B cell (primary cell): ENCODE measurements at places on chromosomes 11 and 22.
A peak's percentile ranks its signal among the peaks of the same experiment; 100 is the strongest.

- no peaks in the 10 kb centered on the region for H3K27me3 ChIP-seq
- no peaks in the 10 kb centered on the region for H3K36me3 ChIP-seq
- no peak overlapping the region for H3K27ac ChIP-seq
Measured at GRCh38 chr11:38009932-38010331, 1411.9 kb upstream of the RAG2 start.

DNA sequence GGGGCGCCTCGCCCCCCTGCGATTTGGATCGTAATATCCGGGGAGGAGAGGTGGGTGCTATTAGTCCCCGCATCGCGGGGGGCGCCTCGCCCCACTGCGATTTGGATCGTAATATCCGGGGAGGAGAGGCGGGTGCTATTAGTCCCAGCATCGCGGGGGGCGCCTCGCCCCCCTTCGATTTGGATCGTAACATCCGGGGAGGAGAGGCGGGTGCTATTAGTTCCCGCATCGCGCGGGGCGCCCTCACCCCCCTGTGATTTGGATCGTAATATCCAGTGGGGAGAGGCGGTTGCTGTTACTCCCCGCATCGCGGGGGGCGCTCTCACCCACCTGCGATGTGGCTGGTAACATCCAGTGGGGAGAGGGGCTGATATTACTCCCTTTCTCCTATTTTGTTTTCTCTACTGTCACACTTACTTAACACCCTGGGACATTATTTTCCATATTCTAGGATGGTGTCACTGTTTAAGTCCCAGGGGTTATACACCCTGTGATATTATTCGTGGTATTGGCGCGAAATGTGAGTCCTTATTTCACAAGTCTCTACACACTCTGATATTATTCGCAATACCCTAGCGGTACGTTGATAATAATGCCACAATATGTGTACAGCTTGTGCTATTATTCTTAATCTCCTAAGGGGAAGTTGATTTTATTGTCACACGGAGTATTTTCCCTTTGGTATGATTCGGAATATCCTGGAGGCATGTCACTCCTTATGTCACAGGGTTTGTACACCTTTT, 57.8 kb upstream of the ALDH3B2 start:
- no peak overlapping the region for H3K4me3 ChIP-seq
- H3K27me3 ChIP-seq = no peaks in the 10 kb centered on the region
- peak; percentile 87 for DNase-seq
- no peak overlapping the region for H3K27ac ChIP-seq
- H3K36me3 ChIP-seq = no peaks in the 10 kb centered on the region
- H3K4me1 ChIP-seq = peaks cover 12% of the 10 kb centered on the region

GRCh38 chr11:76680518-76681425, 10.2 kb upstream of the LRRC32 start:
- DNase-seq = peak; percentile 85
- H3K27me3 ChIP-seq = no peaks in the 10 kb centered on the region
- H3K36me3 ChIP-seq = no peaks in the 10 kb centered on the region
- H3K4me1 ChIP-seq = peaks cover 29% of the 10 kb centered on the region
- H3K4me3 ChIP-seq = no peak overlapping the region

DNA sequence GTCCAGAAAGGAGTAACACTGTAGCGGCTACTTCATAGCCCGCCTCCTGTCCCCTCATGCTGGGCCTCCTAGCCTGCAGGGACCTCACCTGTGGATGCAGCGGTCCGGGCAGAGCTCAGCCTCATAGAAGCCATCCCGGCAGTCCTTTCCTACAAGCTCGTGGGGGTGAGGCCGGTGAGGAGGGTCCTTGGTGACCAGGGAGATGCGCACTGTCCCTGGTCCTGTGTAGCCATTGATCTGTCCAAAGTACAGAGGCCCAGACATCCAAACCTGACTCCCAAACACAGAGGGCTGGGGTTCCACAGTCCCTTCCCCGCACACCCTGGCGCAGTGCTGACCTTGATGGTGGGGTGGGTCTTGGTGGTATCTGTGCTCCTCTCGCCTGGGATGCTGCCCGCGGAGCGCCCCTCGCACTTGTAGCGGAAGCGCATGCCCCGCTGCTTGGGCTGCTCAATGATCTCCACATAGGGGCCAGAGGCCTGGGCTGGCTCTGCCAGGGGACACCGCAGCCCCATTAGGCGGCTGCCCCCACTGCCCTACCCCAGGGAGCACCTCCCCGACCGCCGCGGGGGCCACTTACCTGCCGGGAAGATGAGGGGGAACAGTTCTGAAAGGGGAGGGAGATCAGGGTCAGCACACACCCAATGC, 993 bp downstream of the RELA start:
- H3K36me3 ChIP-seq = no peaks in the 10 kb centered on the region
- peak overlapping the region; percentile 75 for H3K27ac ChIP-seq
- peak; percentile 29 for DNase-seq
- no peaks in the 10 kb centered on the region for H3K27me3 ChIP-seq
- peak overlapping the region; percentile 93 for H3K4me3 ChIP-seq
- peaks cover 19% of the 10 kb centered on the region for H3K4me1 ChIP-seq

- H3K27ac ChIP-seq = no peak overlapping the region
- H3K4me3 ChIP-seq = no peak overlapping the region
- no peaks in the 10 kb centered on the region for H3K4me1 ChIP-seq
- H3K27me3 ChIP-seq = no peaks in the 10 kb centered on the region
- H3K36me3 ChIP-seq = no peaks in the 10 kb centered on the region
- no peak for DNase-seq
Measured at GRCh38 chr11:130520271-130520671, 71.8 kb downstream of the ADAMTS15 start.

- H3K4me3 ChIP-seq = no peak overlapping the region
- peak; percentile 54 for DNase-seq
- no peak overlapping the region for H3K27ac ChIP-seq
- no peaks in the 10 kb centered on the region for H3K27me3 ChIP-seq
- peaks cover 3% of the 10 kb centered on the region for H3K36me3 ChIP-seq
Measured at GRCh38 chr11:63906585-63906984, 10.4 kb downstream of the RCOR2 start.

DNA sequence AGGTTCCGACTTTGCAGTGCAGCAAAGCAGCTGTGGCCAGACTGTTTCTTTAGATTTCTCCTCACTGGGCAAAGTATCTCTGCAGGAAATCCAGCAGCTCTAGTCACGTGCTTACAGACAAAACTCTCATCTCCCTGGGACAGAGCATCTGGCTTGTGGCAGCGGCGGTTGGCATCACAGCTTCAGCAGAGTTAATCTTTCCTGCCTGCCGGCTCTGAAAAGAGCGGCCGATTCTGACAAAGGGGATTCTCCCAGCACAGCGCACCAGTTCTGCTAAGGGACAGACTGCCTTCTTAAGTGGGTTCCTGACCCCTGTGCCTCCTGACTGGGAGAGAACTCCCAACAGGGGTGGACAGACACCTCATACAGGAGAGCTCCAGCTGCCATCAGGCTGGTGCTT, 1357.3 kb upstream of the TENM4 start:
- H3K4me3 ChIP-seq = no peak overlapping the region
- no peaks in the 10 kb centered on the region for H3K27me3 ChIP-seq
- H3K27ac ChIP-seq = no peak overlapping the region
- no peaks in the 10 kb centered on the region for H3K36me3 ChIP-seq
- no peaks in the 10 kb centered on the region for H3K4me1 ChIP-seq

- no peak overlapping the region for H3K27ac ChIP-seq
- no peaks in the 10 kb centered on the region for H3K27me3 ChIP-seq
- DNase-seq = no peak
- peaks cover 3% of the 10 kb centered on the region for H3K36me3 ChIP-seq
- H3K4me3 ChIP-seq = no peak overlapping the region
- H3K4me1 ChIP-seq = no peaks in the 10 kb centered on the region
Measured at GRCh38 chr22:17818180-17818579, 43.9 kb upstream of the BID start.

DNA sequence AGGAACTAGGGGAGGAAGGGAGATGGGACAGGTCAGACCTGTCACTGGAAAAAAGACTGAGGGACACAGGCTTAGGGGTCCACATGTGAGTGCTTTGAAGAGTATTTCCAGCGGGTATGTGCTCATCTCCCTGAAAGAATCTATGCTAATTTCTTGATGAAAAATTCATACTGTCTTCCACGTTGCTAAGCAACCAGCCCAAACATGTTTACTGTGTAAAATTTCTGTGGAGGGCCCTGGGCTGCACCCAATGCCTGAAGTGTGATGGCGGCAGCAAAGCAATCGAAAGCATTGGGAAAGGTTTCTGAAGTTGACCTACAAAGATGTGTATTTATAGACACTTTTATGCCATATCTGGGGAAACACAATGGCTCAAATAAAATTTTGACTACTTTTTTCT, 7.4 kb downstream of the SYT13 start:
- H3K4me3 ChIP-seq = no peak overlapping the region
- DNase-seq = no peak
- no peaks in the 10 kb centered on the region for H3K36me3 ChIP-seq
- H3K27me3 ChIP-seq = no peaks in the 10 kb centered on the region

DNA sequence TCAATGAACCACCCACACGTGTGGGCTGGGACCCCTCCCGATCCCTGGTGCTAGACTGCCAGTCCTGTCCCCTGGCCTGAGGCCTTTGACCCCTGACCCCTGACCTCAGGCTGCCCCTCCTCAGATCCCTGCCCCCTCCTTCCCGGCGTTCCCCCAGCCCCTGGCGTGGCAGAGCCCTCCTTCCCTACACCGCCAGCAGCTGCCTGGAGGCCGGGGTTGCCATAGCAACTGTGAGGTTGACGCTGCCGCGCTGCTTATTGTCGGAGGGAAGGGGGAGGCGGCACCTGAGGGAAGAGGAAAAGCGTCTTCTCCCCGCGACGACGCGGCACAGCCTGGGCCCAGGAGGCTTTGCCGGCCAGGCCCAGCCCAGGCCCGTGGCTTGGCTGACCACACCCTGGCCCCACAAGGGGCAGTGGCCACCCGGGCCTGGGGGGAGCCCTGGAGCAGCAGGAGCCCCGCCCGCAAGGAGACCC, 32.6 kb downstream of the SHANK3 start:
- H3K4me3 ChIP-seq = no peak overlapping the region
- no peaks in the 10 kb centered on the region for H3K27me3 ChIP-seq
- no peak overlapping the region for H3K27ac ChIP-seq

DNA sequence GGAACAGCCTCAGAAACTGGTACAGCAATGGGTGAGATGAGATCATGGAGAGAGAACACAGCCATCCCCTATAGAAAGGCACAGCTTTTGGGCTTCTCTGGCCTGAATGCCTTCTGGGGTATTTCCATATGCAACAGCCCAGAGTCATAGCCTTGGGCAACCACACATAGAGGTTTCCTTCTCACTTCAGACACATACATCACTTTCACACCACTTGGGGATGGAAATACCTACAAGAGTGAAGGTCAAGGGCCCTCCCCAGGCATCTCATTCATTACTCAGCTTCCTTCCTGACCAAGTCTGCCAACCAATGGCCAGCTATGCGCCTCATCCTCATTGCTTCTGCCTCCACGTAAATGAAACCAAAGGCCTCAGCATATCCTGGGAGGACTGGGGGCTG, 17.7 kb upstream of the OLFML1 start:
- H3K27me3 ChIP-seq = no peaks in the 10 kb centered on the region
- no peak for DNase-seq
- H3K4me3 ChIP-seq = no peak overlapping the region
- H3K36me3 ChIP-seq = peaks cover 8% of the 10 kb centered on the region

DNA sequence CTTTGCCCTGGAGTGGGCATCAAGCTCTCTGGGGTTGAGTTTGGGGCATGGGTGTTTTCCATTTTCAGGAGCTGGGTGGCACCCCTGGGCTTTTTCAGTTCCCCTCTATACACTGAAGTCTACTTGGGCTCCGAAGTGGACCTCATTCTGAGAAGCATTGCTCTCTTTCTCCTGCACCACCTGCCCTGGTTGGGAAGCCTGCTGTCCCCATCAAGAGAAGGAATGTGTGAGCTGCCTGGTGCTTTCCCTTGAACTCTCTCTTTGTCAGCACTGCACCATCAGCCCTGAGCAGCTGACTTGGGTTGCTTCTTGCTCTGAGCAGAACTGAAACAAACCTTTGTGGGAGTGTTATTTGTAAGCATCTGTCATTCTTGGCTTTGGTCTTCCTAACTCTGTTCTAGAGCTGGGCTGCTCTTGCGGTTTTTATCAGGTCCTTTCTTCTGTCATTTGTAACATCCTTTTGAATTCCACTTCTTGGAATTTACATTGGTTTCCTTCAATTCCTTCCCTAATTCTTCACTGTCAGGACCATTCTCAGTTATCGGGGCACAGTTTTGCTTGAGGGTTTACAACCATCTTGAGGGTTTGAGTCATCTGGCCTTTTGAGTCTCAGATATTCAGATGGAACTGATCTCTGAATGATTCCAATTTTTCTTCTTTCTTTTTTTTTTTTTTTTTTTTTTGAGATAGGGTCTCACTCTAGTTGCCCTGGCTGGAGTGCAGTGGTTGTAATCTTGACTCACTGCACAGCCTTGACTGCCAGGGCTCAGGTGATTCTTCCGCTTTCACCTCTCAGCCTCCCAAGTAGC, 20.5 kb downstream of the UBE2L3 start:
- H3K4me1 ChIP-seq = peaks cover 36% of the 10 kb centered on the region
- DNase-seq = peak; percentile 74
- peaks cover 5% of the 10 kb centered on the region for H3K36me3 ChIP-seq
- H3K4me3 ChIP-seq = no peak overlapping the region

DNA sequence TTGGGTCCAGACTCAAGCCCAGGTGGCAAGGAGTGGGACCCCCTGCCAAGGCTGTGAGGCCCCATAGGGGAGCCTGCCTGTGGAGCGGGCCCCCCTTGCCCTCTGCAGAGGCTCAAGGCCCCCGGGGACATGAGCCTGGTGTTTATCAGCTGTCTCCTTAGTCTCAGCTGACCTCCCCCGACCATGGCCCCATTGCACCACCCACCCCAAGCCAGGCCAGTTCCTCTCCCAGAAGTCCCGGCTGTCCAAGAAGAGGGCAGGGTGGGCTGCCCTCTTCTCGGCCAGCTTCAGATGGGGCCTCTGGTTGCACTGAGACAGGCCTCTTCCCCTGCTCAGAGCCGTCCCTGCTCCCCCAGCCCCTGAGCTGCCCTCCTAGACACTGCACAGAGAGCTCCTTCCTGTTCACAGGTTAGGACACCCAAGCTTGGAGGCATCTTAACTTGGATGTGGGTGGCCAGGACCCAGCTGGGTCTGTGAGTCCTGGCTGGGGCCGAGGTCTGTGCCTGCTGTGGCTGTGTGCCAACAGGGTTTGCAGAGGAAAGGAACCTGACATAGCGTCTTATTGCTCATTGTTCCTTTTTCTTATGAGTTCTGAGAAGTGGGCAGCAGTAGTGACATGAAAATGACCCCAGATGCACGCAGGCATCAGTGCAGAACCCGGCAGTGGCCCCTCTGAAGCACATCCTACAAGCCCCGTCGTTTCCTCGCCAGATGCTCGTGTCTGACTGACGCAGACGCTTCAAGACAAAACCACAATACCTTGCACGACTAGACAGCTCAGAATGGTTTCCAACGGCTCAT, 5.4 kb downstream of the TRABD start:
- H3K27me3 ChIP-seq = no peaks in the 10 kb centered on the region
- peak; percentile 97 for DNase-seq
- peak overlapping the region; percentile 48 for H3K4me3 ChIP-seq
- peak overlapping the region; percentile 99 for H3K27ac ChIP-seq

DNA sequence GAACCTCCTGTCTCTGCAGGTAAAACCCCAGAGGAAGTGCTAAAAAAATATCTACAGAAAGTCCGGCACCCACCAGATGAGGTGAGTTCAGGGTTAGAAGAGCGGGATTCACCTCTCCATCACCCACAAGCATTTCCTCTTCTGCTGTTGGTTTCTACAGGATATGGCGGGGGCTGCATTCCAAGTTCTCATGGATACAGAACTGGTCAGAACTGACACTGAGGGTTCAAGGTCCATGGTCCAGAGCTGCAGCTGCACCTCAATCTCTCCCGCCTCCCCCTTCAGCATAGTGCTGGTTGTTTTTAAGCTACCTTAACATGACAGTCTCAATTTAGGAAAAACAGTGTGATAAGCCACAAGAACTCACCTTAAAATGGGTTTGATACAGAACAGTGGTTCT, 19.2 kb downstream of the DTX4 start:
- H3K4me3 ChIP-seq = no peak overlapping the region
- no peaks in the 10 kb centered on the region for H3K27me3 ChIP-seq
- peaks cover 8% of the 10 kb centered on the region for H3K4me1 ChIP-seq
- peaks cover 2% of the 10 kb centered on the region for H3K36me3 ChIP-seq
- DNase-seq = no peak
